Frontal cortex (tissue), 4 donors: ENCODE measurements at places on chromosomes 13 and 19. TPM values are rescaled to one million over a fixed set of nuclear protein-coding genes. Genes with fewer than 3 reads are reported as not detected.

- no peak for DNase-seq
Observed at GRCh38 chr13:97191142-97191541, 31.0 kb upstream of the MBNL2 start.

DNA sequence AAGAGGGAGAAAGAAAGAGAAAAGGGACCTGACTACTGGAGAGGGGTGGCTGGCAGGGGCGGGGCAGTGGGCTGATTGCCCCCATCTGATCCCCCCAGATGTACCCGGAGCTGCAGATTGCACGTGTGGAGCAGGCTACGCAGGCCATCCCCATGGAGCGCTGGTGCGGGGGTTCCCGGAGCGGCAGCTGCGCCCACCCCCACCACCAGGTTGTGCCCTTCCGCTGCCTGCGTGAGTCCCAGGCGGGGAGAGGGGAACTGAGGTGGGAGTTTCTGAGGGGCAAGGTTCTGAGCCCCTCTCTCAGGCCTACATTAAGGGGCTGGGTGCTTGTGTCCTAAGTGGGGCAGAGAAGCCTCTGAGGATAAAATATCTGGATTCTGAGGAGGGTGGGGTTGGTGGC is 2.4 kb downstream of the APLP1 start:
- no peak for DNase-seq

DNA sequence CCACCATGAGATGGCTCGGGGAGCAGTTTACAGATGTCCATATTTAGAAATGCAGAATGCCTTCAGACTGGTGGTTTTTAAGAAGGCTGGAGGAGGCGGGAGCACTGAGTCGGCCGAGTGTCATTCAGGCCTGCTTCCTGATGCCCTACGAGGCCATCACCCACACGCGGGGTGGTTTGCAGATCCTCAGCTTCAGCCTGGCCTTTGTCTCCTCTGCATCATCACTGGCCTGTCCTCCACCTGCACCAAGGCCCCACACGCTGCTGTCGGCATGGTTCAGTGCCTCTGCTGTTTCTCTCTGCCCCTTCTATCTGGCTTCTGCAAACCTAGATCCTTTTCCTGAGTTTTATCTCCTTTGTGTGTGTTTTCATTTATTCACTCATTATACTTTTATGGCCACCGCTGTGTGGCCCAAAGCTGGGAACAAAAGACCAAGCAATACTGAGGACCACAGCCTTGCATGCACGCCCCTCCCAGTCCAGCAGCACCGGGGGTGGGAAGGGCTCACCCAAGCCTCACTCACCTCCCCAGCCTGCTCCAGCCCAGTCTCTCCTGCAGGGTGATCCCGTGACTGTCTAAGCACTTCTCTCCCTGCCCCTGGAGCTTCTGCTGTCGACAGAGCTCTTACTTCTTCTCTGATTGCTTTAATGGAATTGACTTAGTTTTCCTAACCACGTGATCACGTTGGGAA is 240.8 kb downstream of the TEX29 start:
- DNase-seq = no peak

DNA sequence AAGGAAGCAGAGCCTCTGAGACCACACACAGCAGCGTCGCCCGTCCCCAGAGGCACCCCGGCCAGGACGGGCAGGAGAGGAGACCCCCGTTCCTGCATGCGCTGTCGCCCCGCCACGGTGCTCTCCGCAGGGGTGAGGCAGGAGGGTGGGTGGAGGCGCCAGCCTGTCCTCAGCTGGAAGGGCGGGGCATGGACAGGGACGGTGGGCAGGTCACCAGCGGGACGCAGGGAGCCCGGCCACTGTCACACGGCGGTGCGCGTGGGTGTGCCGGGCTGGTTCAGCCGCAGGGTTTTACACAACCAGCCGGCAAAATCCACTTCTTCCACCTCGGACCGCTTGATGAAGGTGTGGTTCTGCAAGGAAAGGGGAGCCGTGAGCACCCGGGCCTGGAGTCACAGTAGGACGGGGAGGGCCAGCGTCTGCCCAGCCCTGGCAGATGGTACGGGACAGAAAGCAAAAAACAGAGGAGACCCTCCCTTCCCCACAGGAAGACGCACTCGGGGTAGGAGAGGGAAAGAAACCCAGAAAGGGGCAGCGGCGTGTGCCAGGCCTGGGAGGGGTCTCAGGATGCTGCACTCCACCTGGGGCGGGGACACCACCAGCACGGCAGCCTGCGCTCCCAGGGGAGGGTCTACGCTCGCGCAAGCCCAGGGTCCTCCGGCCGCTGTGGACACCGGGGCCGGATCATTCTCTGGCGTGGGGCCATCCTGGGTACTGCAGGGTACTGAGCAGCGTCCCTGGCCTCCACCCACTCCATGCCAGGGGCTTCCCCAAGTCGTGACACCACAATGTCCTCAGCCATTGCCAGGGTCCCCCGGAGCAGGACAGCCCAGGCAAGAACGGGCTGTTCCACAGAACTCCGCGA is 23.9 kb upstream of the ZBTB7A start:
- DNase-seq = no peak

NLRP4 gene
- total RNA-seq = not detected

DNA sequence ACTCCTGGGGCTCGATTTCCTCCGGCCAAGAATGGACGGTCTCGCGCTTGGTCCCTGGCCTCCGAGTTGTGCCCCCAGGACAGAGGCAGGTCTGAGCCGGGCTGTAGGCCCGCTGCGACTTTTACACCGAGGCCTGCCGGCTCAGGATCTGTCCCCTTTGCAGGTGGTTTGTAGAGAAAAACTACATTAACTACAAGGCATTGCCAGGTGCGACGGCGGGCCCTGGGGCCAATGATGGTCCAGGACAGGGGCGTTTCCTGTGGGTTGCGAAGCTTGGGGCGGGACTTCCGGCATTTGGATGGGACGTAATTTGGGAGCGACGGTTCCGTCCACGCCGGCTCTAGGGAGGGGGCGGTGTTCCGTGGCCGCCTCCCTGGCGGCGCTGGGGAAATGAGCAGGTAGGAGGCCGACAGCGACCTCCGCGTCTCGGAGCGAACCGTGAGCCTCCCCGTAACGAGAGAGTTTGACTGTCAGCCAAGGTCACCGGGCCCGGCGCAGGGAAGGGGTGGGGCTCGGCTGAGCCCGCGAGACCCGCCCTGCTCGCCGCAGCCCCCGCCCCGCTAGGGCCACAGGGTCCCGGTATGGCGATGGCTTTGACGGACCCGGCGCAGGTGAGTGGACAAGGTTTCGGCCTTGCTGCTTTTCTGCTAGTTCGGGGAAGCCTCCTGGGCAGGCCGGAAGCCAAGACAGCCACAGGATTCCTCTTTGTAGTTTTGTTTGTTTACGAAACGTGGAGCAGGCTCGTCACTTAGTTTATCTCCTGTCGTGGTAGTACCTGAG is at the start of gene ZNF805:
Gene ZNF805, plus strand, starts transcription at position 322 of the 780 bp plus-strand sequence. Its CDS starts 260 bp downstream, at position 582.
- peak; percentile 96 for DNase-seq

LILRB3 gene
- not detected for total RNA-seq

DNA sequence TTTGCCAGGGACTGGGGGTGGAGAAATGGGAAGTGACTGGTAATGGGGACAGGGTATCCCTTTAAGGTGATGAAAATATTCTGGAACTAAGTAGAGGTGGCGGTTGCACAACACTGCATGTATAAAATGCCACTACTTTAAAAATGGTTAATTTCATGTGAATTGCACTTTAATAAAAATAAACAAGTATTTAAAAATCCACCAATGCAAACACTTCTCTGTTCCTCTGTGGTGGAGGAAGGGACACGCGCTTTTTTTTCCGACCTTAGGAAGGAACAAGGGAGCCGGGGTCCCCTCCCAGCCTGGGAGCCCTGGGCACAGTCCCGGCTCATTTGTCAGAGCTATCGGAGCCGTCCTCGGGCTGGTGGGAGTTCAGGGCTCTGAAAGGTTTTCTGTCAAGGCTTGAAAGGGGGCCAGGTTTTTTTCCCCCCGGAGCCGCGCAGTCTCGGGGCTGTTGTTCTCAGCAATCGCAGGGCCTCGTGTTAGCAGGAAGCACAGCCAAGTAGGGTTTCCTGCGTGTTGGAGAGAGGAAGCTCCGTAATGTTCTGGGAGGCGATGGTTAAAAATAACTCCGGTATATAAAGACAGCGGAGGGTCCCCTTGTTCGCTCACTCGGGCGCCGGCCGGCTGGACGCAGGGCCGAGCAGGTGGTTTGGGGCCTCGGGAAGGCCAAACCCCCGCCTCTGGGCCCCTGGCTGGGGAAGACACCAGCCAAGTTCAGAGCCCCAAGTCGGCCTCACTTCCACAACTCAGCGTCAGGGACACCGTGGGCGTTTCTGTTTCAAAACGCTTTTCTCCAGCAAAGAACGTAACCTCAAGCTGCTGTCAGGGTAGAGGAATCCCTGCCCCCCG is 41.2 kb upstream of the KLF2 start:
- peak; percentile 34 for DNase-seq

- no peak for DNase-seq
Observed at GRCh38 chr19:39554701-39555311, 14.8 kb upstream of the EID2 start.

CGB5 gene
- total RNA-seq = not detected

GRCh38 chr19:54804101-54804500 is 691 bp downstream of the KIR2DL4 start:
- no peak for DNase-seq

DNA sequence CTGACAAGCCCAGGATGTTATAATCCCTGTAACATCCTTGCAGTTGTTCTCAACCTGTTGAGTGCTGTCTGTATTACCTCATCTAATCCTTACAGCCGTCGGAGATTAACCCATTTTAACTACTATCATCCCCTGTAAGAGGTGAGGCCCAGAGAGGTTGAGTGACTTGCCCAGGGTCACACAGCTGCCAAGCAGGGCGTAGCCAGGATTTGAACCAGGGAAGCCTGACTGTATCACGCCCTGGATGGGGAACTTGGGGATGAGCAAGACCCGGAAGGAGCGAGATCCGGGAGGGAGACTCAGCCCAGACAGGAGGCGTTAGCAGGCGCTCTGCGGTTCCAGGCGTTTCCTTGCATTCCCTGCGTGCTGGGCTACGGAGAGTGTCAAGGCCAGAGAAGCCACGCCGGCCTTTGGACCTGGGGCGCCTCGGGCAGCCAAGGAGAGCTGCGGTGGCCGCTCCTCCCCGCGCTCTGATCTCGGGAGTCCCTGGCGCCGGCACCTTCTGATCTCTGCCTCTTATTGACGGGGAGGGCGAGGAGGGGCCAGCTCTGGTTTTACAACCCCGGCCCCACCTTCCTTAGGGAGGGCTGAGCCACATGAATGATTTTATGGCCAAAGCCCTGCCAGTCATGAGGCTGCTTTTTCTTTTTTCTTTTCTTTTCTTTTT is 6.2 kb downstream of the SULT2B1 start:
- no peak for DNase-seq

MUC16 gene
- total RNA-seq = not detected

- DNase-seq = peak; percentile 12
Observed at GRCh38 chr19:16112778-16113177, 1.1 kb downstream of the RAB8A start.

- no peak for DNase-seq
Observed at GRCh38 chr19:709196-709964, 645 bp downstream of the PALM start.

ZNF234 gene
- total RNA-seq = 30.6 TPM

DNA sequence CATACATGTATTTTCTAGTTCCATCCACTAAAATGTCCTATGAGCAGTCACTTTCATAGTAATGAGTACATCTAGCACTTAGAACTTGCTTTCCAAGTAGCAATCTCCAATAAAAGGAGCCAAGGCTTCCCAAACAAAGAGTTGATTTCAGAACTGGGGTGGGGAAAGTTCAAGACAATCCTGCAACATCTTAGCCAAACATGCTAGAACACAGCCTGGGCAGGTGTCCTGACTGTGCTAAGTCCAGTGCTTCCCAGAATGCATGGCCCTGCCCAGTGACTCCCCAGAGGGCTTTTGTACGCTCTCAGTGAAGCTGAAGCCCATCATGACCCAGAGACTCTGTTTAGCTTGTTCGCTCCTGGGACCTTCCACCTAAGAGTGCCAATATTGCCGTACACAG is 106.7 kb upstream of the UBAC2 start:
- no peak for DNase-seq

ZNF546 gene
- total RNA-seq = 15.9 TPM

DNA sequence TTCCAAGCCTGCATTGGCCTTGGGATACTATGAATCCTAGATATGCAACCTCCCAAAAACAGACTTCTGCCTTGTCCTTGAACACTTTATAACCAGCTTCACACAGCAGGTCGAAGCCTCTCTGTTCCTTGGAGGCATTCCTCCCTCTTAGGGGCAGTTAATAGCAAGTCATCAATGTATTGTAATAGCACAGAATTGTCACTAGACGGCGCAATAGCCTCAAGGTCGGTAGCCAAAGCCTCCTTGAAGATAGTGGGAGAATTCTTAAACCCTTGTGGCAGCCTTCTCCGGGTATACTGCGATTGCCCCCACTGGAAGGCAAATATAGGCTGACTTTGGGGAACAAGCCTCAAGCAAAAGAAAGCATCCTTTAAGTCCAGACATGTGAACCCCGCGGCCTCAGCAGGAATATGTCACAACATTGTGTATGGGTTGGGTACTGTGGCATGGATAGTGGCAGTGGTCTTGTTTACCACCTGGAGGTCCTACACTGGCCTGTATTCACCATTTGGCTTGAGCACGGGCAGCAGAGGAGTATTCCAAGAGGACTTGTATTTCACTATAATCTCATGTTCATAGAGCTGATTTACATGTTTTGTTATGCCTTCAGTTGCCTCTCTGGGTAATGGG is 61.1 kb downstream of the ZNF431 start:
- DNase-seq = peak; percentile 19

USHBP1 gene
- 0.82 TPM for total RNA-seq

DNA sequence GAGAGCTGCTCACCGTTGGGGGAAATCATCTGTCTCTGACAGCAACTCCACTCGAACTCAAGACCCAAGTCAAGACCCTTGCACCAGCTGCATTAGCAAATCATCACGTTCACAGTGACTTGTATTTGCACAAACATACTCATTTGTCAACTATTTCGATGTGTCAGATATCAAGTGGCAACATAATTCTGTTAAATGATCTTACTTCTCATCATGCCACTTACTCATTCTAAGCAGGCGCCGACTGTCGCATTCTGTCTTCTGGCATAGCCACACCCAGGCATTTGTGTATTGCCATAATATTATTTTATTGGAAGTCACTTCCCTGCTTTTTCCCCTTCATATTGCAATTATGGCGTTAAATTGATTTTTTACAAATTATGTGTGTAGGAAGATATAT is 23.0 kb upstream of the ATP1A3 start:
- DNase-seq = no peak

DNA sequence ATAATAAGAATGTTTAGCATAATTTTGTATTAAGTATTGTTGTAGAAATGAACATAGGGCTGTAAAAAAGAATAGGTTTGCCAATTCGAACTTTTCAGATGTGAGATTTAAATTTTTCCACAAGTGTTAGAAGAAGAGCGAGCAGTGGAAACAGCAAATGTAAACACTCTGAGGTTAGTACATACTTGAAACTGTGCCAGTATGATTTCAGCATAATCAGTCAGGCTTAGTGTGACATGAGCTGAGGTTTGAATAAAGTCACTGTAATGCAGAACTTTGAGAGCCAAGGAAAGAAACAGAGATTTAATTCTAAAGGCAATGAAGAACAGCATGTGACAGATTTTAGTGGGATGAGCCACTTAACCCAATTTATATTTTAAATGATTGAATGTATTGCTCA is 2166.4 kb downstream of the PCDH9 start:
- no peak for DNase-seq

ZNF284 gene
- total RNA-seq = 11.8 TPM
